ENCODE measurements at places on chromosomes 13 and 19.

DNA sequence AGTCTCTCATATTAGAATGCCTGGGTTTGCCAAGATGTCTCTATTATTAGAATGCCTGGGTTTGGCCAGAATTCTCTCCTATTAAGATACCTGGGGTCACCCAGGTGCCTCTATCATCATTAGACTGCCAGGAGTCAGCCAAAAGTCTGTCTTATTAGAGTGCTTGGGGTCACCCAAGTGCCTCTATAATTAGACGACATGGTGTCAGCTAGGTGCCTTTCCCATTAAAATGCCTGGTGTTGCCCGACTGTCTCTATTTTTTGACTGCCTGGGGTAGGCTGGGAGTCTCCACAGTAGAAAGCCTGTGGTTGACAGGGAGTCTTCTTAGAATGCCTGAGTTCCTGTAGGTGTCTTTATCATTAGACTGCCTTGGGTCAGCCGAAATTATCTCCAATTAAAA is 1536.6 kb downstream of the UQCRFS1 start:
- no peak for DNase-seq

- no peak for DNase-seq
These were observed 15.2 kb downstream of the ACTN4 start for GRCh38 chr19:38662537-38663155.

- DNase-seq, result no peak
These were observed 59.8 kb downstream of the TRPM4 start for GRCh38 chr19:49217382-49217781.

DNA sequence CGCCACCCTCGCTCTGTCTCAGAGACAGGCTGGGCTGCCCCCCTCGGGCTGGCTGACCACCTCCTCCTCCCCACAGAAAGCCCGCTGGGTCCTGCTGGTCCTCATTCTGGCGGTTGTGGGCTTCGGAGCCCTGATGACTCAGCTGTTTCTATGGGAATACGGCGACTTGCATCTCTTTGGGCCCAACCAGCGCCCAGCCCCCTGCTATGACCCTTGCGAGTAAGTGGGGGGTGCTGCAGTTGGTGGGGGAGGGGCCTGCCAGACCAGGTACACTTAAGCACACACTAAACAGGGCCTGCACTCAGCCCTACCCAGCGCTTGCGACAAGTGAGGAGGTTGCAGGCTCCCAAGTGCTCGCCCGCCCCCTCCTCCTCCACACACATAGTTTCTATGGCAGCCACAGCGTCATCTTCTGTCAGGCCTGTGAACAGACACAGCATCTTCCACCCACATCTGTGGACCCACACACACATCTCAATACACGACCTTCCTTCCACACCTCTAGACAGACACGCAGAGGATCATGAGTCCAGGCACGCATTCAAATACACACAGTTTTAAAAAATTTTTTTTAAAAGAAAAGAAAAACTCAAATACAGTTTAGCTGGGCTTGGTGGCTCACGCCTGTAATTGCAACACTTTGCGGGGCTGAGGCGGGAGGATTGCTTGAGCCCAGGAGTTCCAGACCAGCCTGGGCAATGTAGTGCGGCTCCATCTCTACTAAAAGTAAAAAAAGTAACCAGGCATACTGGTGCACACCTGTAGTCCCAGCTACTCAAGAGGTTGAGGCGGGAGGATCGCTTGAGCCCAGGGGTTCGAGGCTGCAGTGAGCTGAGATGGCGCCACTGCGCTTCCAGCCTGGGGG is 18.4 kb downstream of the PLD3 start:
- no peak for DNase-seq

- DNase-seq, result no peak
These were observed 50.4 kb upstream of the CALM3 start for GRCh38 chr19:46550684-46551083.

- no peak for DNase-seq
These were observed 47.5 kb upstream of the MBNL2 start for GRCh38 chr13:97174638-97175037.

DNA sequence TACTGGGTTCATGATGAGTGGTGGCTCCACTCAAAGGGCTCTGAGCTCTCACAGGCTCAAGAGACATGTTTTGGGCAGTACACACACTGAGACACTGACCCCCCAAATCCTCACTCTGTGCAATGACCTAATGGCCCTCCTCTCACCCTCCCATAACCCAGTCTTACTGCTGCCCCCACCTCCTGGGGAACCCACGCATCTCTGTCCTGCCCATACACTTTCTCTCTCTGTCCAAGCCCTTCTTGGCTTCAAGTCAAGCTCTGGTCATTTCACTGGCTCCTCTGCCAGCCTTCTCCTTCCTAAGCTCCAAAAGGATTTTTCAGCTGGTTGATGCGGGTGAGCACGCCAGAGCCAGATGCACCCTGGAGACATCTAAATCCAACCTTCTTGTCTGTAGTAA is 187.9 kb upstream of the TSHZ3 start:
- DNase-seq, result no peak

GRCh38 chr13:72599178-72599743 is 128.2 kb downstream of the MZT1 start:
- DNase-seq, result no peak

DNA sequence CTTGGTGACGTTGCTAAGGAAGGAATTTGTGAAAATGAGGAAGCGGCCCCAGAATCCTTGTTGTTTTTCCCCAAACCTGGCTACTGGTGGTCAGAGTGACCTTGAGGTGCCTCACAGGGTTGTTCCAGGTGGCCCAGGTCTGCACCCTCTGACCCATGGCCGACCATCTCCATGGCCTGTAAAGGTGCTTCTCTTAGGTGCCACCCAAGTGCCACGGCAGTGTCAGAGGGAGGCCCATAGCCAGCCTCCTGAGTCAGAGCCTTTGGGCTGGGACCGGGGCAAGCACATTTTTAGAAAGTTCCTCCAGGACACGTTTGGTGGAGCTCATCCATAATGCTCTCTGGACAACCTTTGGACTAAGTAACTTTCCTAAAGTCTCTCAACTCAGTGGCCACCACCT is 83.9 kb upstream of the IRS2 start:
- DNase-seq, result no peak

DNA sequence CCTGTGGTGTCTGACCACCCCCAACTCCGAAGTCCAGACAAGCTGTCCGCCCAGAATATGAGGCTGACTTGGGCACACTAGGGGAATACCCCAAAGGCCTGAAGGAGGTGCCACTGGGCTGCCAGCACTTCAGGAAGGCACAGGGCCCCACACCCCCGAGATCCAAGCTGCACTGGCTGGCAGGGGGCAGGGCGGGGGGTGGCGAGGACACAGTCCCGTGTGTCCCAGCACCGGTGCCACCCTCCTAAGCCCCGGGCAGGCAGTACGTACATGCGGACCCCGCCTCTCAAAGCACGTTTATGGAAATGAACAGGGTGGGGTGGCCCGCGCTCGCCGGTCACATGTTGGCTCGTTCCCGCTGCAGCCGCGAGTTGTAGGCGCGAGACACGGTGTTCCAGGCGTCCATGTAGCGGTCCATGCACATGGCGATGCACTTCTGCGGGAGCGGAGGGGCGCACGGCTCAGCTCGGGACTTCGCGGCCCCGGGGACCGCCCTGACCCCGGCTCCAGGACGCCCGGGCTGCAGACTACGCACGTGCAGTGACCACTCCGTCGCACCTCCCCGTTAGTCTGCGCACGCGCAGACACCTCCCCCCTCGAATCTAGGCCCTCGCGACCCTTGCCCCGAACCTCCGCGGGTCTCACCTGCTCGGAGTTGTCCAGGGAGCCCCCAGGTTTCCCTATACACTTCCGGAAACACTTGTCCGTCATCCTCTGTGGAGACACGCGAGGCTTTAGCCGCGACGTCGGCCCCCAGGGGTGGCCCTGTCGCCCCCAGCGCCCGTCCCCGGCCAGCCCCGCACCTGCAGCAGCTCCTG is 566 bp downstream of the TIMM13 start:
- DNase-seq, result peak; percentile 45

DNA sequence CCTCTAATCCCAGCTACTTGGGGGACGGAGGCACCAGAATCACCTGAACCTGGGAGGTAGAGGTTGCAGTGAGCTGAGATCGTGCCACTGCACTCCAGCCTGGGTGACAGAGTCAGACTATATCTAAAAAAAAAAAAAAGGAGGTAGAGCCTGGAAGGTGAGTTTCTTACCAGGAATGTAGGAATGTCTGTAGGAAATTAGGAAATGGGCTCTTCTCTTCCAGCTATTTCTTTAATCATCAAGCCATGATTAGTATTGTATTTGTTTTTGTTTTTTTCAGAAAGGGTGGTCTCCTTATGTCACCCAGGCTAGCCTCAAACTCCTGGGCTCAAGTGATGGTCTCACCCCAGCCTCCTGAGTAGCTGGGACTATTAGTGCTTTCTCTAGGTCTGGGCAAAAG is 26.3 kb upstream of the SERP2 start:
- no peak for DNase-seq

GRCh38 chr19:33689868-33690267 is 68.1 kb downstream of the CHST8 start:
- no peak for DNase-seq

- no peak for DNase-seq
These were observed 900 bp downstream of the KBTBD7 start for GRCh38 chr13:41193469-41193868.

DNA sequence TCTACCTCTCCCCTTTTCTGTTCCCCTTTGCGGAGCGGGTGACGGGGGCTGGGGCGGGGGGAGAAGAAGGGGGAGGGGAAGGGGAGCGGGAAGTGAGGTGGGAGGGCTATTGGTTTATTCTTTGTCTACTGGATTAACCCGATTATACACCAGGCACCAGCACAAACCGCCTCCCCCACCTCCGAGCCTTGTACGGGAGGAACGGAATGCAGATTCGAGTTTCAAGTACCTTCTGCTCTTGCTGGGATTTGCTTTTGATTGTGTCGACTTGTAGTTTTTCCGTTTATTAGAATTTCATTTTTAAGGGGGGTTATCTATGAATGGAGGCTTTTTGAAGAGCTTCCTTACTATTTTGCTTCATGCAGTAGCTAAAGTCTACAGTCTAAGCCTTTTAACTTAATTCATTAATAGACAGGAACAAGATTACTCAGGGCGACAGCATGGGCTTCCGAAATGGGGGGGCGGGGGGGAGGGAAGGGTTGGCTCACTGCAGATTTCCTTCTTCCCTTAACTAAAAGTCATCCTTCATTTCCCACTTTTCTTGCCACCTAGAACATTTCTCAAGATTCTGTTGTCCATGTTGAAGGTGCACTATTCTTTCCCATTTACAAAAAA is 937 bp upstream of the SPRY2 start:
- DNase-seq, result no peak

- no peak for DNase-seq
These were observed 668 bp upstream of the SBK3 start for GRCh38 chr19:55546011-55546410.

GRCh38 chr13:98447881-98448641 is 128.8 kb downstream of the STK24 start:
- peak; percentile 32 for DNase-seq

- peak; percentile 50 for DNase-seq
These were observed 6.5 kb upstream of the LIPE start for GRCh38 chr19:42433503-42434260.

GRCh38 chr13:35808846-35809245 is 322.3 kb downstream of the DCLK1 start:
- DNase-seq, result no peak

- DNase-seq, result no peak
These were observed 13.3 kb upstream of the MKNK2 start for GRCh38 chr19:2064395-2064787.

- DNase-seq, result no peak
These were observed 242.1 kb downstream of the TSHZ3 start for GRCh38 chr19:31107096-31107495.

DNA sequence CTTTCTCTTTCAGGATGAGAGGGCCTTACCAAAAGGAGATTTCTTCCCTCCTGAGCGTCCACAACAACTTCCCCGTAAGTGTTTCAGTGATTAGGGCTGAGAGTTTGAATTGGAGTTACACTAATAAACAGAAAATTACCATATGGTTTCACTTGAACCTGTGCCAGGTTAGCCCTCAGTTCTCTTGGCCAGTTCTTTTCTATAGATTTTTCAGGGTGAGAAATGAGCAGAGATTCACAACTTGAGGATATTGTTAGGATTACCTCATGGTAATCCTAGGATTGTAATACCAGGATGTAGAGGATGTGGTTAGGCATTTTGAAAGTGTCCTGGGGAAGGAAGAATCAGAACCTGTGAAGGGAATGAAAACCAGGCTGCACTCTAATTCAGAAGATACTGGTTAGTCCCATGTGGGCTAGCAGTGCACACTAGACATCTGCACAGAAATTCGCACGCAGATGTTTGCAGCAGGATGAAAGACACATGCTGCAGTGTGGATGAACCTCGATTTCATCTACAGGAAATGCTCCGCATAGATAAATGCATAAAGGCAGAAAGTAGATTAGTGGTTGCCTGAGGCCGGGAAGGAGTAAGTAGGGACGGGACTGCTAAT is 24.1 kb downstream of the HNRNPM start:
- no peak for DNase-seq

DNA sequence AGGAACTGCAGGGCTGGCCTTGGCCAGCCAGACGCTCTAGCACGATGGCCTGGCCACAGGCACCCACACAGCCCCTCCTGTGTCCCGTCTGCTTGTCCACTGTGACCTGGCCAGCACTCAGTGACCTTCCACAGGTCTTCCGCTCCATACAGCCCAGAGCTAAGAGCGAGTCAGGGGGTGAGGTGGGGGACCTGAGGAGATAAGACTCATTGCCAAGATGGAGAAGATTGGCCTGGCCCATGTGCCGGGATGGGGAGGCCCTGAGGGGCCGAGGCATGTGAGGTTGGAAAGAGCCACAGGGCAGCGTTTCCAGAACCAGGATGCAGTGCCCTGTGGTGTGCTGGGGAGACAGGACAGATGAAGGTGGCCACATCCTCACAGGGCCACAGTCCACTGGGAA is 10.2 kb upstream of the SLC7A9 start:
- DNase-seq, result no peak

DNA sequence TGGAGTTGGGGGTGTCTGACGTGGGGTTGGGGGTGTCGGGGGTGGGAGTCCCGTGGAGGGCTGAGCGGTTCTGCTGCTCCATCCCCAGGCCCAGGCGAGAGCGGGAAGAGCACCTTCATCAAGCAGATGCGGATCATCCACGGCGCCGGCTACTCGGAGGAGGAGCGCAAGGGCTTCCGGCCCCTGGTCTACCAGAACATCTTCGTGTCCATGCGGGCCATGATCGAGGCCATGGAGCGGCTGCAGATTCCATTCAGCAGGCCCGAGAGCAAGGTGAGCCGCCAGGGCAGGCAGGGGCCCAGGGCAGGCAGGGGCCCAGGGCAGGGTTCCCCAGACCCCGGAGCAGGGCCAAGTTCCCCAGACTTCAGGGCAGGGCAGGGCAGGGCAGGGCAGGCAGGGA is 12.7 kb downstream of the GNA15 start:
- no peak for DNase-seq

GRCh38 chr13:39699274-39699673 is 43.8 kb downstream of the COG6 start:
- no peak for DNase-seq

DNA sequence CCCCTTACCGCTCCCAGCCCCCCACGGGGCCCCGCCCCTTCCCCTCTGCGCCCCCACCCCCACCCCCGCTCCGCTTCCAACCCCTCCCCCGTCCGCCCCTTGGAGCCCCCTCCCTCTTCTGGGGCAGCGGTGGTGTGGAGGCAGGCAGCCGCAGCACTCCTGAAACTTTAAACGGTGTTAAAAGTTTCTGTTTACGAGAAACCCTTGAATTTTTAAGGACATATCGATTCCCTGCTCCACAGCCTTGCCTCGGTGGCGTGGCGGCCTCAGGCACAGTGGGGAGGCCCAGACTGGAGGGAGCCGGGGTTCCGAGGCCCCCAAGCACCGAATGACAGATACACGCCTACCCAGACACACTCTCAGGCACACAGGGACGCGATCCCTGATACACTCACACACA is 4.8 kb upstream of the NFIX start:
- DNase-seq, result no peak

GRCh38 chr13:31970231-31970930 is 61.2 kb upstream of the FRY start:
- no peak for DNase-seq

Data from urothelium cell line (cell line).